ENCODE measurements at places on chromosomes 2 and 18.

- no peak for DNase-seq
Measured at GRCh38 chr2:107384422-107384821, 442.3 kb upstream of the RGPD4 start.

DNA sequence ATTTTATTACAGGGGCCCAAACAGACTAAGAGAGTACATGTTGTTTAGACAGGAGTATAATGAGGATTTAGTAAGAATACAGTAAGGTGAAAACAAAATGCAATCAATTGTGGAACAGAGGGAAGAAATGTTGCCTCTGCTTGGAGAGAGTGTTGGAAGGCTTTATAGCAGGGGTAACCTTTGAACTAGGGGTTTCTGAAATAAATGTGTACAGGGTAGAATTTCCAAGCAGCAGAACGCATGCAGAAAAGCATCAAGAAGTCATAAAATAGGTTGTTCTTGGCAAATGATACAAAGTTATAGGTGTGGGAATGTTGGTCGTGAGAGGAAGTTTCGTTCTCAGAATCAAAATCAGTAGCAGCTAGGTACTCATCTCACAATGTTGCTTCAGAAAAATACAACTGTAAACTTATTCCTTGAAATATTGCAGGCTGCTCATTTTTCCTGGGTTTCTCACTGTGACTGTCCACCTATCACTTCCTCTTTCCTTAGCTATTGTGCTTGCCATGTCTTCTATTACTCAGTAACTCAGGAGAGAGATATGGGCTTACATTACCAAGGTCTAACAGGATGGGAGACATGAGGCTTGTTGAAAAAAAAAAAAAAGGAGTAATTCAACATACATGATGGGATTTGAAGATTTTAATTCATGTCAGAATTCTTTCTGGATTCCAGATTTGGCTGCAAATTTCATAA, 17.1 kb upstream of the HNMT start:
- DNase-seq, result no peak

GRCh38 chr2:10811517-10811916, 1.1 kb downstream of the PDIA6 start:
- no peak for DNase-seq

DNA sequence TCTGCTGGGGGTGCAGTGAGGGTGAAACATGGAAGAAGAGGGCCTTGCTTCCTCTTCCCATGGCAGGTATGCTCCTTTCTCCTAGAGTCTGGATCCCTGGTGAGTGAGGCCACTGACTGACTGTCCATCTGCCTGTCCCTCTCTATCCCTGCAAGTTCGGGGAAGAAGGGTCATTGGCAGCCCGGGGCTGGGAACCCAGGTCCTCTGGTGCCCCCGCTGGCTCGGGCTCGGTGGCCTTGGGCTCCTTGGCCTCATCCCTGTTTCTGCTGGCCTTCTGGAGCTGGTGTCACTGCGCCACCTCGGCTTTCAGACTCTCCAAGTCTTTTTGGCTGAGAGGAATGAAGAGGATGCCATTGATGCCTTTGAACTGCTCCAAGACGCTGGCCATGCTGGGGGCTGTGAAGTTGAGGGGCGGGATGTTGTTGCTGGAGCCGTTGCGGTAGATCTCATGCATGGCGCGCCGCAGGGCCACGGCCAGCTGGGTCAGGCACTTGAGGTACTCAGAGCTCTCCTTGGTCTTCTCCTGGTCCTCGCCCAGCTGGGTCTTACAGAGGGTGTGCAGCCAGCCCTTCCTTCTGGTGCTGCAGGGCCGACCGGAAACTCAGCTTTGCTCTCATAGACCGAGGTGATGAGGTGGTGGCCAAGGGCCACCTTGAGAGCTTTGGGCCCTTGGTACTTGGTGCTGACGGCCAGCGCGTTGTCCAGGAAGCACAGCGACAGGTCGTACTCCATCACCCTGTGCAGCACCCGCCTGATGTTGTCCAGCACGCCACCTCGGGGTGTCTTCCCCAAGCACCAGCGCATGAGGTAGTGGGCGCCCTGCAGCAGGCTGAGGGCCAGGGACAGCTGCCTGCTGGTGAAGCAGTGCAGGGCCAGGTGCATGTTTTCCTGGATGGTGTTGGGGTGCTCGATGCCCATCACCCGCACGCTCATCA, 6.3 kb downstream of the MEP1B start:
- DNase-seq, result no peak

GRCh38 chr2:144083211-144083610, 436.7 kb downstream of the ZEB2 start:
- peak; percentile 93 for DNase-seq

- DNase-seq, result no peak
Measured at GRCh38 chr18:8397034-8397433, 212.2 kb upstream of the RAB12 start.

DNA sequence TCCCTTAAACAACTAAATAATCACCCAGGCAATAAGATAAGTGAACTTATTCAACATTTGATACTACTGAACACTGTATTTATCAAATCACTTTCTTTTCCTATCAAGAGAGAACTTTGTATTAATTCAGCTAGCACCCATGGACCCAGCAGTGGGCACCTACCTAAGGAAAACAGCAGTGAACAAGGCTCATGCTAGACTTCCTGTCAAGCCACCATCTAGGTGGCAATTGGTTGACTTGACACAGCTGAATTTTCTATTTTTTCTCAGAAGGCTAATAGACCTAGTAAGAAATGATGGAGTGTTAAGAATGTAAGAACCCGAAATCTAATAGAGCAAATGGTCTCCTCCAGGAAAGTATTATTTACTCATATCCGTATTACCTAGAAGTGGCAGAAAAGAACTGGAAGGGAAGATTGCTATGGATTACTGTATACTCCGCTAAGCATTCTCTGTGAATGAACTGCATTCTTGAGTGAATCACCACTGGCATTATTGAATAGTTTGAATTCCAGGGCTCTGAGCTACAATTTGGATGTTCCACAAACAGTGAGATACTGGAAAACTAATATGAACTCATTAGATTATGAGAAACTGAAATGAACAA, 988.2 kb upstream of the CDH2 start:
- peak; percentile 96 for DNase-seq

- no peak for DNase-seq
Measured at GRCh38 chr2:200021449-200022114, 66.2 kb downstream of the MAIP1 start.

DNA sequence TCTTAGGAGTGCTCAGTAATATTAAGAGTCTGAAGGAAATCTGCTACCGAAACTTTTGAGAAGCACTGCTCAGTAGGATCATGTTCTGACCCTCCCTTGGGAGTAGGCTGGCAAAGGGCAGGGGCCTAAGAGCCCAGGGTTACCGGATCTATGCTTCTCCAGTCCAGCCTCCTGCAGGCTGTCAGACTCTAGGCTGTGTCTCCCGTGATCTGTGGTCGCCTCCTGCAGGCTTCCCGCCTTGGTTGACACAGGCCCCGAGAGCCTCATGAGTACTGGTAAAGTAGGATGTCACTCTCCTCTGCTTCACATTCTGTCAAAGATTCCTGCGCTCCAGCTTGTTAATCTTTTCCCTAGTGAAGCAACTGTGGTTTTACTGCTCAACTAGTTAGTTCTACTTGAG, 647.8 kb upstream of the RAB6C start:
- no peak for DNase-seq

- no peak for DNase-seq
Measured at GRCh38 chr2:146262606-146263005, 1582.2 kb upstream of the ACVR2A start.

DNA sequence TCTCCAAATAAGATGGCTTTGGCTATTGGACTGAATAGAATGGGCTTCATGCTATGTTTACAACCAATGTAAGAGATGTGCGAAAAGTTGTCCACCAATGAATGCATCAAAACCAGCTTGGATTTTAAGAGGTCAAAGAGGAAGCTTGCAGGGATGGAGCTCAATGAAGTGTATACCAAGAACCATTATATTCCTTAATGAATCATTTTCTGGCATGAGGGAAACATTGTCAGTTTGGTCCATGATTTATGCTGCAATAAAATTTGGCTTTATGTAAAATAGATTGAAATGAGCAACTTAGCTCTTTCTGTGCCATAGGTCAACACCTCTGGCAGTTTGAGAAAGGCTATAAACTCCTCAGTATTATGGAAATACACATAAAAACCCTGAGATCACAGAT, 107.3 kb downstream of the SH3BP4 start:
- no peak for DNase-seq

- DNase-seq, result no peak
Measured at GRCh38 chr2:230805353-230806017, 59.3 kb upstream of the ITM2C start.

DNA sequence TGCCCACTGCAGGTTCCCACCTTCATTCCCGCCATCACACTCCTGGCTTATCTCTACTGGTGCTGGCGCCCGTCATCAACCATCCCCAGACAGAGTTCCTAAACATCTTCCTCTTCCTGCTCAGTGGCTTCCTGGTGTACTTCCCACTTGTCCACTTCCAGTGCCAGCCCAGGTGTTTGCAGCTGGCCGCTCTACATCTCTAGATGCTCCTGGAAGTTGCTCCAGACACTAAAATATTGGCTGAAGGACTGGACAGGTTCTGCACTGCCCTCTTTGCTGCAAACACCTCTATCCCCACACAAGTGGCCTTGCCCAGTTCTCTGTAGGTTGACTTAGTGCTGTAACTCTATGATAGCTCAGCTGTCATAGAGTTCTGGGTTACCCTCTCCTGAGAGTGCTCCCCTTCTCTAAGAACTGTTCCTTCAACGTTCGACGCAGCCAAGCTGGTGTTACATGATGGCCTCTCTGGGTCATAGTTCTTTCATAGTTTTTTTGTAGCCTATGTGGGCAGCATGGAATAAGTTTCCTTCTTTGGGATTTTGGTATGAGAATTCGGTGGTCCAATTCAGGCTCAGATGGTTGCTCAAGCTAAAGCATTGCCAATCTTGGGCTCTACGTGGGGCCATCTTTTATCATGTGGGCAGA, 45.8 kb upstream of the PUM2 start:
- no peak for DNase-seq

GRCh38 chr2:99613980-99614379, 124.2 kb upstream of the REV1 start:
- DNase-seq, result no peak

- DNase-seq, result peak; percentile 54
Measured at GRCh38 chr18:2547477-2548087, 23.7 kb downstream of the METTL4 start.

DNA sequence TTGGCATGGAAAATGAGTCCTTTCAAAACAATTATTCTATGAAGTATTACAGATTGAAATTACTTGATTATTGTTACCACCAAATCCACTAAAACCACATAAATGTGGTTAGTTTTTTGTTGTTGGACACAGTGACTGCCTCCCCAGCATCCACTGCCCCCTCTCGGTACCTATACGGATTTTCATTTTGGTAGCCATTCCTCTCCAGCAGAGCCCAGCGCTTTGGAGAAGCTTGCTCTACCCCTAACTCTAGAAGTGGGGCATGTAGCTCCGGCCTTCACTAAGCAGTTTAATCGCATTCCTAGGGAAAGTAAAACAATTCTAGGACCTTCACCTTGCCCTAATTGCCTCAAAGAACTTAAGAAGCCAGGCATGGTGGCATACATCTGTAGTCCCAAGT, 24.2 kb downstream of the OLA1 start:
- DNase-seq, result no peak

GRCh38 chr2:52083214-52083613, 1051.3 kb upstream of the NRXN1 start:
- no peak for DNase-seq

- no peak for DNase-seq
Measured at GRCh38 chr2:47298771-47299170, 104.2 kb upstream of the MSH2 start.

DNA sequence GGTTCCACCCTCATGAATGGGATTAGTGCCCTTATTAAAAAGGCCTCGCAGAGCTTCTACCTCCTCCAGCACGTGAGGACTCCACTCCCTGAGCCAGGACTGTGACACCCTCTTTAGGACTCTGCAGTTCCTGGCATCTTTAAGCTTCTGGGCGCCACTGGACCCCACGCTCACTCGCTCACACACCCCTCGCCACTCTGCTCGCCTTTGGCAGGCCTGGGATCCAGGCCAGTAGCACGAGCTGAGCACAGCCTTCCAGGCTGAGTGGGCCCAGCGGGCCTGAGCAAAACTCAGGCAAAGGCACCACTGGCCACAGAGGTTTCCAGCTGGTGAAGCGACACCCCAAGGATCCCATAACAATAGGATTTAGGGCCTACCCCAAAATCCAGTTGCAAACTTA, 107.9 kb upstream of the GPC1 start:
- DNase-seq, result no peak

DNA sequence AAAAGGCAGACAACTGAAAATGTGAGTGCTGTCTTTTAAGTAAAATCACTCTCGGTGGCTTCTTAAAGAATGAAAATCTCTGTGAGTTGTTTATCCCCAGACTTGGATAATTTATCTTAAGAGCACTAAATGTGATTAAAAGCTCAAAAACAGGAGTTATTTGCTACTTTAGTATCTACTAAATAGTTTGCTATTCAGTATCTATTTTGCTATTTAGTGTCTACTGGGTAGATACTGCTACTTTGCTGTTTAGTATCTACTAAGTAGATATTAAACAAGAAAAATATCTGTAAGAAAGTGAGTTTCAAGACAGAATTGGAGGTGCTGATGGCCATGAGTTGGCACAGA, 1.4 kb upstream of the KCNG3 start:
- no peak for DNase-seq

- no peak for DNase-seq
Measured at GRCh38 chr2:138124521-138124920, 160.2 kb downstream of the HNMT start.

GRCh38 chr2:197052356-197052755, 125.8 kb upstream of the PGAP1 start:
- DNase-seq, result no peak

GRCh38 chr18:49613141-49613640, 51.3 kb downstream of the LIPG start:
- DNase-seq, result no peak

DNA sequence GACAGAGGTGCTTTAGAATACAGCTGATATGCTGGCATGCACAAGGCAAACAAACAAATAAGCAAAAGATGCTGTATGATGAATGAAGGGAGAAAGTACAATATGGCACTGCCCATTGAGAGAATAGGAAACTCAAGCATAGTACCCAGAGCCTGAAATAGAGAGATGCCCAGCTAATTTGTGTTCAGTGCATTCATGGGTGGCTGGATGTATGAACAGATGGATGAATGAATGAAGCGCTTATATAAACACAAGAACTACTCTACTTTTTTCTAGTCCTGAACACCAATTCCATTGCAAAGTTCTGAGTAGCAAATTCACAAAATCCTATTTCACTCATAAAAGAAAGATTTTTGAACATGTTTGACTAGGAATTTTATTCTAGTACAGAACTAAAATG, 756.3 kb downstream of the SATB2 start:
- no peak for DNase-seq

DNA sequence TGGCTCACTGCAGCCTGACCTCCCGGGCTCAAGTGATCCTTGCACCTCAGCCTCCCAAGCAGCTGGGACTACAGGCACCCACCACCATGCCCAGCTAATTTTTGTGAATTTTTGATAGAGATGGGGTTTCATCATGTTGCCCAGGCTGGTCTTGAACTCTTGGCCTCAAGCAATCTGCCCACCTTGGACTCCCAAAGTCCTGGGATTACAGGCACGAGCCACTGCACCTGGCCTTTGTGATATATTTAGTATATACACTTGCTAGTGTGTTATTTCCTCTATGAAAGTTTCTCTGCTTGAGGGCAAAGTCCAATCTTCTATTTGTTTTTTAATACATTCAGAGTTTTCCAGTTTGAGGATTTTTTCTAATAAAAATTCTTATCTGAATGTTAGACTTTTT, 119.3 kb downstream of the GALNT3 start:
- no peak for DNase-seq

Measured in fibroblast of skin of scalp (primary cell).